ENCODE measurements at places on chromosomes 6 and 20.
A peak's percentile ranks its signal among the peaks of the same experiment; 100 is the strongest.

GRCh38 chr6:360764-361373 lies 30.7 kb upstream of the IRF4 start:
- DNase-seq: no peak

GRCh38 chr6:64680446-64680845 lies 1026.6 kb downstream of the EYS start:
- peak; percentile 72 for DNase-seq

- no peak for DNase-seq
Measured at GRCh38 chr20:57211908-57212533, 54.4 kb downstream of the BMP7 start.

GRCh38 chr20:24577271-24577909 lies 108.0 kb downstream of the SYNDIG1 start:
- DNase-seq: no peak

DNA sequence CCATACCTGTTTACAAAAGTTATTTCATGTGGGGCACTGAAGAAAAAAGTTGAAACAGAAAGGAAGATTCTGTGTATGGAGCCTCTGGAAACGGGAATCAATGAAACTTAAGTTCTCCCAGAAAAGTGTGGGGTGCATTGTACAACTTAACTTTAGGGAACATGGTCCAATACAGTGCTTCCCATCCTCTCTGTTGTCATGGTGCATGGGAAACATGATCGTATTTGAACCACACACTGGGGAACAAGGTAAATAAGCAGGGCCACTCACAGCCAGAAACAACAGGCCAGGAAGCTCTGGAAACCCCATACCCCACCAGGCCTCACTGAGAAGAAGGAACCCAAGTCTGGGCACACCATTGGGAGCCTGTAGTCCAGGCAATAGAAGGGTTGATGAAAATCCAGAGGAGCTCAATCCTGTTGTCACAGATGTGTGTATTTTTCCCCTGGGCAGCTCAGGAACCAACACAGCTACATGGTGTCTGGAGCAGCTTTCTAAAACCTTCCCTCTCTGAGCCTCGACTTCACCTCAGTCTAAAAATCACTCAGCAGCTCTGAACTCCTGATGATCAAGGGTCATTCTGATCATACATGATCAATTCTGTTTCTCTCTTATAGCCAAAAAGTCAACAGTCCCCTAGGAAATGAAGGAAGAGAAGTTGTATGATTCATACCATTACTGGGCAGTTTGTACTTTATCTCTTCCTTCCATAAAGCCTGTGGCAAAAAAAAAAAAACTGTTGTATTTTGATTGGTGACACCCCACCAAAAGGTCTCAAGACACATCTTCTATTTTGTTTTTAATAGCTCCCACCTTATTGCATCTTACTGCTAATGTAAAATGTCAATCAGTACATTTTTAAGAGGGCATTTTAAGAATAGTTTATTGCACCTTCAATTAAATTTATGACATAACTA lies 198.5 kb upstream of the TAB2 start:
- peak; percentile 93 for DNase-seq

DNA sequence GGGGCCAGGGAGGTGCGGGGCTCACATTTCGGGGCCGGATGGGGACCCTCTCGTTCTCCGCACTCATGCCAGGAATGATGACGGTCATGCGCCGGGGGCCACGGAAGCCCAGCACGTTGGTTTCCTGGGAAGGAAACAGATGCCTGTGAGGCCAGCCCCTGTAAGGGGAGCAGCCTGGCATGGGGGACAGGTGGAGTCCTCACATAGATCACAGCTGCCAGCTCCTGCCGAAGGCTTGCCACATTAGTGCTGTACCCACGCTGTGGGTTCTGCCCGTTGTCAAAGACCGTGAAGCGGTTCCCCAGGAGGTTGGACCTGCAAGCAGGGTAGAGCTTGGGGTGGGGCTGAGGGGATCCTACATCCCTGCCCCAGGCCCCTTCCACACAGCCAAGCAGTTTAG lies 6.7 kb upstream of the TEAD3 start:
- DNase-seq: no peak

DNA sequence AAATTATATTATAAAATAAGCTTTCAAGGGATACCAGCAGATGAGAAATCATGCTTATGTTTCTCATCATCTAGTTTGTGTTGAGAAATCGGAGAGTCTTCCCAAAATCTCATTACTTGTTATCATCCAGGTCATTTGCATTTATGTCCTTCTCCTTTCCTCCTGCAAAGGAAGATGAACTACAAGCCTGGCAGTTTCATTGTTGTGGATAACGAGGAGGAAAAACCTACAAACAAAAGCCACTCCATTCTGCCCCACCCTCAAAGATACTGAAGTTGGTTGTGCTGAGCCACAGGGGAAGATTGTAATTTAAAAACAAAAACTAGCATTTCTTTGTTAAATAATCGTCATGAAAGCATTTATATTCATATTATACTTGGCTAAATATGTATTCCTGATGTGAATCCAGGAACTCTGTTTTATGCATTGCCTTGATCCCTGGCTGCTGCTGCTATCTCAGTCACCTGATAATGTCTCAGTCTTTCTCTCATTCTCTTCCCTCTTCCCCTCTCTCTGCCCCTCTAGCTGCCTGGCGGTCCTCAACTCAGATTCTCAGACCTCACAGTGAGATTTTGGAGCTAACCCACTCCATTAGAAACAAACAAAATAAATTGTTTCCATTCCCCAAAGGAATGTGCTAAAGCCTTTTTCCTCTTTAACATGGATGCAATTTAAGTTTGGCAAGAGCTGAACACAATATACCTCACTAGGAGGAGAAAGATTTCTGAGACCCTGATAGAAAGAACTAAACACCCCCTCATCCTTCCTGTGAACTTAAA lies 185.3 kb downstream of the ADAT2 start:
- no peak for DNase-seq

DNA sequence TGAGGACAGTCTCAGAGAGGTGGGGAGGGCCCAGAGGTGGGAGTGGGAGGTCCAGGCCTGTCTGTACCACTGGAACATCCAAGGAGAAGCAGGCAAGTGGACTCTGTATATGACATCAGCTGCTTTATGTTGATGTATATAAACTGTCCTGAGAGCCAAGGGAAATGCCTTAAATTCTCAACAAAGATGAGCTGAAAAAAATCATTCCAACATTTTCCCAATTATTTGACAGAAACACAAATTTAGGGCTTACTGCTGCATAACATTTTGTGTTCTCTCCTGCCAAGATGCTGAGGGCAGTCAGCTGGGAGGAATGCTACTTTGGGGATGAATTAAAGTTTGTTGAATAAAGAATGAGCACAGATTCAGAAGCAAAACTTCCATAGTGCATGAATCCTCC lies 52.8 kb downstream of the FOXC1 start:
- DNase-seq: no peak

DNA sequence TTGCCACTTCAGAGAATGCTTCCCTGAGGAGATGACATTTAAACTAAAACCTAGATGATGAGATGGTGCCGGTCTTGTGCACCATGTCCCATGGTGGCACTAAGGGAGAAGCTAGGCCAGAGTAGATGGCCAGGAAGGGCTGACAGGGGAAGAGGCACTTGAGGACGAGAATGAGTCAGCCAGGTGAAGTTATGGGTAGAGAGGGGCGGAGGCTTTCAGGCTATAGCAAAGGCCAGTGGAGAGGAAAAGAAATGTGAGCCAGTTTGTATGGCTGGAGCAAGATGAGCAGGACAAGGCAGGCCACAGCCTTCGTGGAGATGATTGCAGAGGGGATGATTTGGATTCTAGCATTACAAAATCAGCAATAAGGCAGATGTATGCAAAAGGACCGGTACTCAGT lies 44.7 kb upstream of the ADGRF4 start:
- no peak for DNase-seq

DNA sequence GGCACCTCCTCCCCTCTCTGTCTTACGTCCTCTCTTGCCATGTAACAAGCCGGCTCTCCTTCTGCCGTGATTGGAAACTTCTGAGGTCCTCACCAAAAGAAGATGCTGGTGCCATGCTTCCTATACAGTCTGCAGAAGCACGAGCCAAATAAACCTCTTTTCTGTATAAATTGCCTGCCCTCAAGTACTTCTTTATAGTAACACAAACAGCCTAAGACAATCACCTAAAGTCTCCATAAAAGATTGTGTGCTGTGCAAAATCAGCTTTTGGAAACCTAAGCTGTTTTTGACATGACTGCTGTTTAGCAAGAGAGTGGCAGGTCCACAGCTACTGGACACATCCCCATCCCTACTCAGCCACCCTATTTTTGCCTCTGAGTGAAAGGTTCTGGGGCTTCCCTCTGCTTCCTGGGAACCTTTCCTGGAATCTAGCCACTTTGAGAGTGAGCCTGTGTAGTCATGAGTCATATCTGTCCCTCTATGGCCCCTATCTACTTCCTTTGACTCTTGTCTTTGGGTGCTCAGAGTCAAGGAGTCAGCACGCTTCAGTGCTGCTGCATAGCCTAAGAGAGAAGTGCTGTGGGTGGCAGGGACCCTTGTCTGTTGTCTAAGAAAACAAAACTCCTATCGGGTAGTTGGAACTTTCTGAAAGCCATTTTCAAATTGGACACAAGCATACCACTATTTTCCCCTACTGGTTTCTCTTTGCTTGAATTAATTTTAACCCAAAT lies 110.0 kb downstream of the PPP1R14C start:
- DNase-seq: peak; percentile 64

DNA sequence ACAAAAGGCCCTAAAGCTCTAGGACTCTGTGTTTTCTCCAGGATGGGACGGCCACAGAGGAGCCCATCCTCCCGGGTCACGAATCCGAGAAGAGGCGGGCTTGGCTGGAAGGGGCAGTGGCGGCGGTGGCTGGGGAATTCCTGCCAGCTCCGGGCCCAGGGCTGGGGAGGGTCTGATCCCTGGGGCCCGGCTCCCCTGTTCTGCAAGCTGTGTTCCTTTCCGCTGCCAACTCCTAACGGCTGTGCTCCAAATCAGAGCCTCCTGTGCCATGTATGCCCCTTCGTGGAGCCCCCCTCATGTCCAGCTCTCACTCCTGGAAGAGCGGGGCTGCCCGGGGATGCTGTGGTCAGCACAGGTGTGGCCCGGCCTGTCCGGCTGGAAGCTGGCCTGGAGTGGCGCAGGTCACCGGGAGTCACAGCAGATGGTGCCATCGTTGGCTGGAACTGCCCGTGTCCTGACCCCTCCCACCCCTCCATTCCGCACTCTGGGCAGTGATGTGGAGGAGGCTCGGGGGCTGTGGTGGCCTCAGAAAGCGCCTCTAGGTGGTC lies 88.2 kb upstream of the MPC1 start:
- DNase-seq: no peak

DNA sequence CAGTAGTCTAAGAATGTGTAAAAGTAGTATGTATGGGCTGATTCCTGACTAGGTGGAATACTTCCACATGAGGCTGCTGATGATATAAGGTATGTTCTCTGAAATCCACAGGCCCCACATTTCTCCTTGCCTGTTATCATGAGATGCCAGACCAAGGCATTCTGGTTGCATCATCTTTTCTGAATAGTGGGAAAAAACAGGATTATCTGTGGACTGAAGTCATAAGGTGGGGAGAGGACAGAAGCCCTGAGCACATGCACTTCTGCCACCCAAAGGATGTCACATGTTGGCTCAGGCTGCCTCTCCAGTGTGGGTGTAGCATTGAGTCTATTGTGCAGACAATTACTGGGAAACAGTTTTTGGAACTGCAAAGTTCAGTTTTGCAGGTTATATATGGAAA lies 184.5 kb upstream of the RAB32 start:
- DNase-seq: peak; percentile 67

DNA sequence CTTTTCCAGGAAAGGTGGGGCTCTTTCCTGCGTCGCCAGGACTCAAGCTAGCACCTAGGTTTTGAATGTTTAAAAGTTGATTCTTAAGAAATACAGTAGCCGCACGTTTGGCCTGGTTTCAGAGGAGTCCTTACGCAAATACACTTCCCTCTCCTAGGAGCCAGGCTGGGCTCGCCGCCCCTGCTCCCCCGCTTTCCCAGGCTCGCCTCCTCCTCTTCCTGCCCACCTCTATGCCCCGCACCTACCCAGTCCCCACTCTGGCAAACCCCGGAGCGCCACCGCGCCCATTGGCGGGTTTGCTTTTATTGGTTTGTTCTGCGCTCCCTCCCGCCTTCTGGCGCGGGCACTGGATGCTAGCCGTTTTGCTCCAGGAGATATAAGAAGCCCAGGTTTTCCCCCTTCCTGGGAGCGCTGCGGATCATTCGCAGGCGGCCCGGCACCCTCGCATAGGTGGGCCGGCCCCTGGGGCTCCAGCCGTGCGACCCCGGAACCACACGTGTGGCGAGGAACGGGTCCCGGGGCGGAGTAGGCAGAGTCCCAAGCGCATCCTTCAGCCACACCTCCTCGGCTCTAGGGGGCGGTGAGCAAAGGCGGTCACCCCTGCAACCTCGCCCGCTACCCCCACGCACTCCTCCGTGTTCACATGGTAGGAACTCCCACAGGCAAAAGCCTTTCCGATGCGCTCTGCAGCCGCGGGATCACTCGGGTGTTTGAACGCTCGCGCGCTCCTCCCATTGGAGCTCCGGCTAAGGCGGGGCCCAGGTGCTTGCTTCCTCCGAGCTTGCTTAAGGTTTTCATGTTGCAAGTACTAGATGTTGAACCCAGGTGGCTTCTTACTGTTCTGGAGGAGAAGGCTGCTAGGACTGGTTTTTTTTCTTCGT lies 119.0 kb downstream of the RTN4IP1 start:
- DNase-seq: peak; percentile 33

DNA sequence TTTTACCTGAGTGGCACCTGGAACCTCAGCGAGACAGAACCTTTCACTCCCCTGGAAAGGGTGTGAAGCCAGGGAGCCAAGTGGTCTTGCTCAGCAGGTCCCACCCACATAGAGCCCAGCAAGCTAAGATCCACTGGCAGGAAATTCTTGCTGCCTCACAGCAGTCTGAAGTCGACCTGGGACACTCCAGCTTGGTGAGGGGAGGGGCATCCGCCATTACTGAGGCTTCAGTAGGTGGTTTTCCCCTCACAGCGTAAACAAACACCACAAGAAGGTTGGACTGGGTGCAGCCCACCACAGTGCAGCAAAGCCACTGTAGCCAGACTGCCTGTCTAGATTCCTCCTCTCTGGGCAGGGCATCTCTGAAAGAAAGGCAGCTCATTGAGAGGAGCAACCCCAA lies 134.7 kb upstream of the RSPO3 start:
- DNase-seq: no peak

DNA sequence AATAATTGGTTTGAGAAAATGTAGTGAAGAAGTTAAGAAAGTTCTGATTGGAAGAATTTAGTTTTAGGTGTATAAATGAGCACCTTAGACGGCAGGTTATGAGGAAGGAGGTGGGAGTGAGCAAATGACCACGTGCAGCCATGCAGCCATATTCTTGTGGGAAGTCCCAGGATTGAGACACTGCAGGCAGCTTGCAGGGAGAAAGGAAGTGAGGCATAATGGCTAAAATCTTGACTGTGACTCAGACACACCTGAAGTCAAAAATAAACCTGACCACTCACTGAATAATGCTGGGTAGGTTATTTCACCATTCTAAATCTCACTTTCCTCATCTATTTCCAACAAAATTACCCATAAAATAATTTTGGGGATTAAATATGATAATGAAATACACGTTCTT lies 16.6 kb downstream of the DSE start:
- no peak for DNase-seq

GRCh38 chr20:46230801-46231282 lies 77.5 kb downstream of the CDH22 start:
- peak; percentile 42 for DNase-seq

GRCh38 chr6:44527181-44527580 lies 139.7 kb downstream of the CDC5L start:
- peak; percentile 91 for DNase-seq

- no peak for DNase-seq
Measured at GRCh38 chr20:48630342-48631075, 197.3 kb downstream of the PREX1 start.
